Type B pancreatic cell (in vitro differentiated cells): ENCODE measurements at places on chromosomes 7 and 10. TPM values are rescaled to one million over a fixed set of nuclear protein-coding genes. Genes with fewer than 3 reads are reported as not detected.

DNA sequence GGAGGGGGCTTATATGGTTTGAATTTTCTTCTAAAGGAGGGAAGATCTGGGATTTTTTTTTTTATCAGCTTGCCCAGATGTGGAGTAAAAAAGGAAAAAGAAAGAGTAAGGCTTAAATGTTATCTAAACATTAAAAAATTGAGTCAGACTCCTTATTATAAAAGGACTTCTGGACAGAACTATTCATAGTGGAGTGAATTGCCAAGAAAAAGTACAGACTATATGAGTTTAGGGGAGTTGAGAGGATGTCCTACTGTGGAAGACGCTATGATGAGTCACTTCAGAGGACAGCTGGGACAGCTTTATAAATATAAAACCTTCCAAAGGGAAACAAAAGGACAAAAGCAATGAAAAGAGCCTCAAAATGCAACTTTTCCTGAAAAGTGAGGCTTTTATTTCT is 73.0 kb downstream of the TFPI2 start:
- no peak for DNase-seq

GRCh38 chr10:129963641-129964501 is at the start of gene EBF3:
Gene EBF3 (minus strand): TSS chr10:129964274. CDS start chr10:129963768, 506 bp downstream.
- DNase-seq: peak; percentile 87

DNA sequence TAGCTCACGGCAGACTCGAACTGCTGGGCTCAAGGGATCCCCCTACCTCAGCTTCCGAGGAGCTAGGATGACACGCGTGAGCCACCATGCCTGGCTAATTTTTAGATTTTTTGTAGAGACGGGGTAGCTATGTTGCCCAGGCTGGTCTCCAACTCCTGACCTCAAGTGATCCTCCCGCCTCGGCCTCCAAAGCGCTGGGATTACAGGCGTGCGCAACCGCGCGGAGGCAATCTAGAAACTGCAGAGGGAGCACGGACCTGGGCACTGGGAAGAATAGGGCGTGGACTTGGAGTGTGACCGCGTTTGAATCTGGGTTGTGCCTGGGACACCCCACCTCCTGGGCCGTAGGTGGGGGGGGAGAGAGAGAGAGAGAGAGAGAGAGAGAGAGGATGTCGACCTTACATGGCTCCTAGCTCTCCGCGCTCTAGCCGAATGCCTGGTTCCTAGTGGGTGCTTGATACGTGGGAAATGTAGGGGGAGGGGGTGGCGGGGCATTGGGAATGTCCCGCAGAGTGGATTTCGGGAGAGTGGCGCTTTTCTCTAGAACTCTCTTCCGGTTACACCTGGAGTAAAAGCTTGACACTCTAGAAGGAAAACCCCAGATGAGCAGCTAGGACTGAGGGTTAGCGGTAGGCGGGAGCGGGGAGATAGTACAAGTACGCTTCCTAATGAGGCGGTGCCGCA is 1.2 kb upstream of the MAP3K8 start:
- DNase-seq: no peak

Gene SYT15
- 1.2 and 1.3 TPM in 2 replicates for total RNA-seq

Gene BMPER
- 2.5 and 10.2 TPM in 2 replicates for total RNA-seq

GRCh38 chr7:43625453-43625852 is 42.5 kb downstream of the STK17A start:
- DNase-seq: no peak

DNA sequence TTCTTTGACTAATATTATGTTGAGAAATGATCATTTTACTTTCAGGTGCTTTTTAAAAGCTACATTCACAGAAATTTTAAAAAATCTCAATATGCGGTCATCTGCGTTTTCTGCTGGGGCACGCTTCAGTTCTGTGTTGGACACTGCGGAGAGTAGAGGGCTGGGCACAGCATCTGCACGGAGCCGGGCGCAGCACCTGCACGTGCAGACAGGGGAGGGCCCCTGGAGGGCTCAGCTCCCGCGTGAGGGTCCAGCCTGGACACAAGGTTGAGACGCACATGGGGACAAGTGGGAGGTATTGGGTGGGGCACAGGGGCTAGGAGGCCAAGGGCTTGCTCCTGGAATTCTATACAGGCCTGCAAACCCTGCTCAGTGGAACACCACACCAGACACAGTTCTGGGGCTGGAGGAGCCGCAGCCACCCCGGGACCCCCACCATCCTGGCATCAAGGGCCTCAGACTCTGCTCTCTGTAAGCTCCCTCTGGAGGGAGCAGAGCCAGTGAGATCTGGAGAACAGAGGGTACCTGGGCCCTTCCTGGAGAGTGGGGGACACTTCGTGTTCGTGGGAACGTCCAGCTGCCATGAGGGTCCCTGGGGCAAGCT is 20.4 kb upstream of the FAM20C start:
- DNase-seq: no peak

- DNase-seq: no peak
Observed at GRCh38 chr7:69434398-69434815, 163.9 kb upstream of the AUTS2 start.

GRCh38 chr7:26061678-26062603 is 90.1 kb upstream of the NFE2L3 start:
- DNase-seq: no peak

Gene HTR7
- total RNA-seq: 0.31 and 2.3 TPM in 2 replicates
